RWPE2 (cell line): ENCODE measurements at places on chromosomes 1 and 21.
A peak's percentile ranks its signal among the peaks of the same experiment; 100 is the strongest.

- DNase-seq, result no peak
These were observed 94.8 kb upstream of the KIAA0040 start for GRCh38 chr1:175287377-175287776.

- DNase-seq, result no peak
These were observed 9.7 kb upstream of the TFF3 start for GRCh38 chr21:42324896-42325295.

DNA sequence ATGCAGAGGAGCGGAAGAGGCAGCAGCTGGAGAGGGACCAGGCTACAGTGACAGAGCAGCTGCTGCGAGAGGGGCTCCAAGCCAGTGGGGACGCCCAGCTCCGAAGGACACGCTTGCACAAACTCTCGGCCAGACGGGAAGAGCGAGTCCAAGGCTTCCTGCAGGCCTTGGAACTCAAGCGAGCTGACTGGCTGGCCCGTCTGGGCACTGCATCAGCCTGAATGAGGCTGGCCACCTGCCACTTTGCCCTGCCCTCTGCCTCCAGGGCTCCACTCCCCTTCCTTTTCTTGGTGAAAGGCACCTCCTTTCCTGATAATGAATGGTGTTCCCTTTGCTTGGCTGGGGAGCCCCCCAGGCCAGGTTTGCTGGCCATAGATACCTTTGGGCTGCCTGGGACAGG, 3.3 kb upstream of the HMGN2 start:
- no peak for DNase-seq

DNA sequence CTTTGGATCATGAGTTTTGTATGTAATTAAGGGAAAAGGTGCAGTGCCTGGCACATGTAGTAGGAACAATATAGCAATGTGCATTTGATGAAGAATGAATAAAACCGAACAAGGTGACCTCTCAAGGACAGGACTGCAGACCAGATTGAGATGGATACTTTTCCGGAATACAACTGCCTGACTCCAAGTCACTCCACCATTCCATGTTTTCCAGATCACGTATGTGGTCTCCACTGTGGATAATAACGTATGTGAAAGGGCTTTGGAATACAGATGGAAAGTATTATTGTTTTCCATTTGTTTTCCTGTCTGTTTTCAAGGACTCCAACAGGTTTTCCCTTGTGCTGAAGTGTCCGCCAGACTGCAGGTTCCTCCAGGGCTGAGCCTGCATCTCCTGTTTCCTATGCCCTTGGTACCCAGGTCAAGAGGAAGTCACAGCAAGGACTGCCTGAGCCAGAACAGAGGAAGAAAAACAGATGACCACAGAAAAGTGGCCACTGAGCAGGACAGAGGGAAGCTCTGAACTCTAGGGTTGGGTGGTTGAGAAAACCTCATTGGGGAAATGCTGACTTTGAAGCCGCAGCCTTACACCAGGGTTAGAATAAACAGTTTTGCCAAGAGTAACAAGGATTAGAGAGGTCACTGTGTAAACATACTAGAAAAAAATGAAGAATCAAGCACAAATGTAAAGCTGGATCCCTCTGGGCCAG, 4.0 kb downstream of the CFAP45 start:
- peak; percentile 4 for DNase-seq

- DNase-seq, result no peak
These were observed 918.1 kb upstream of the TMPRSS15 start for GRCh38 chr21:19321688-19322087.

- DNase-seq, result no peak
These were observed 5.3 kb downstream of the CLCA2 start for GRCh38 chr1:86429122-86429725.

DNA sequence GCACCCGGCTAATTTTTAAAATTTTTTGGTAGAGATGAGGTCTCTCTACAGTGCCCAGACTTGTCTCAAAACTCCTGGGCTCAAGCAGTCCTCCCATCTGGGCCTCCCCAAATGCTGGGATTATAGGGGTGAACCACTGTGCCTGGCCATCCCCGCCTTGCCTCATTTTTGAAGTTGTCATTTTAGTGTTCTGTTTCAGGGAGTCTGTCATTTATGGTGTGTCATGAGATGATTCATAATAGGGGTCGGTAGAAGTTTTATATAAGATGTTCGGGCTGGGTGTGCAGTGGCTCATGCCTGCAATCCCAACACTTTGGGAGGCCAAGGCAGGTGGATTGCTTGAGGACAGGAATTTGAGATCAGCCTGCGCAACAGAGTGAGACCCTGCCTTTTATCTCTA, 8.5 kb downstream of the PRCC start:
- no peak for DNase-seq

DNA sequence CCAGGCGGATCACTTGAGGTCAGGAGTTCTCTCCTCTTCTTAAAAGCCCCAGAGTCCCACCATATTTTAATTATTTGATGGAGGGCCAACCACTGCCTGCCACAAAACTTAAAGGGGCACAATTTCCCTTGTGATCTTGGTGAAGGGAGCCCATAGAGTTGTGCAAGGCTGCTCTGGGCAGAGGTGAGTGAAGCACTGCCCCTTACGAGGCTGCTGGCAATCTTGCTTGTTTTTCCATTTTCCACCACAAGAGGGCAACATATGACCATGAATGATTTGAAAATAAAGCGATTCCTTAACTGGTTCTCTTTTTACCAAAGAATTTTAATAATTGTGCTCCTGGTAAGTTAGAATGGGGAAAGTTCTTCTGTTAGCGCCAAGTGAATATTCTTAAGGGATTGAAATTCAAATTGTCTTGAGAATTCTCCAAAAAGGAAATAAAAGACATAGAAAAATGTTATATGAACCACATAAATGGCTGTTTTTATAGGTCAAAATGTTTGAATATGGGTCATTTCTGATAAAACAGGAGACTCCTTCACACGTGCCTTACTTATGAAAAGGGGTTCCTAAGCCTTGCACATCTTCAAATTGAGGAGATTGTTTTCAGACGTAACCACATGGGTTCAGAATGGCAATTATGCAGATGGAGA, 22.7 kb downstream of the PGM1 start:
- no peak for DNase-seq

DNA sequence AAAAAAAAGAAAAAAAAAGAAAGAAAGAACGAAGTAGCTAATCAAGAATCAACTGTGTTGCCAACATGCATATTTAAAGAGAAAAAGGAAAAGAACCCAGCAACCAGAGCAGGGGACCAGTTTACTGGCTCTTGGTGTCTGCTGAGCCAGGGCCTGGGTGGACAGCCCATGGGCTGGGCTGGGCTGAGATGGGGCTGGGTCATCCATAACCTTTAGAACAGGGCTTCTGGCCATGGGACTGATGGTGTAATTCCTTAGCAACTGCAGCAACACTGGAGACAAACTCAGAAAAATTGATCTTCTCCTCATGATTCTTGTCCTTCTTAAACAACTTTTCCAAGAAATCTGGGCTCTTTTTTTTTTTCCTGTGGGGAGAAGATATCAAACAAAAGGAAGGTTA, 10.5 kb downstream of the S100A7A start:
- no peak for DNase-seq

- peak; percentile 11 for DNase-seq
These were observed 57.8 kb downstream of the WNT9A start for GRCh38 chr1:227889863-227890405.

GRCh38 chr1:94055459-94056122, 65.4 kb downstream of the ABCA4 start:
- DNase-seq, result no peak

GRCh38 chr1:230987448-230987847, 8.6 kb downstream of the ARV1 start:
- no peak for DNase-seq

- DNase-seq, result no peak
These were observed 4.4 kb downstream of the C1orf167 start for GRCh38 chr1:11766429-11766776.

- no peak for DNase-seq
These were observed 542.0 kb downstream of the NUF2 start for GRCh38 chr1:163863731-163864130.

GRCh38 chr1:64969305-64970046, 3.1 kb upstream of the JAK1 start:
- DNase-seq, result no peak

DNA sequence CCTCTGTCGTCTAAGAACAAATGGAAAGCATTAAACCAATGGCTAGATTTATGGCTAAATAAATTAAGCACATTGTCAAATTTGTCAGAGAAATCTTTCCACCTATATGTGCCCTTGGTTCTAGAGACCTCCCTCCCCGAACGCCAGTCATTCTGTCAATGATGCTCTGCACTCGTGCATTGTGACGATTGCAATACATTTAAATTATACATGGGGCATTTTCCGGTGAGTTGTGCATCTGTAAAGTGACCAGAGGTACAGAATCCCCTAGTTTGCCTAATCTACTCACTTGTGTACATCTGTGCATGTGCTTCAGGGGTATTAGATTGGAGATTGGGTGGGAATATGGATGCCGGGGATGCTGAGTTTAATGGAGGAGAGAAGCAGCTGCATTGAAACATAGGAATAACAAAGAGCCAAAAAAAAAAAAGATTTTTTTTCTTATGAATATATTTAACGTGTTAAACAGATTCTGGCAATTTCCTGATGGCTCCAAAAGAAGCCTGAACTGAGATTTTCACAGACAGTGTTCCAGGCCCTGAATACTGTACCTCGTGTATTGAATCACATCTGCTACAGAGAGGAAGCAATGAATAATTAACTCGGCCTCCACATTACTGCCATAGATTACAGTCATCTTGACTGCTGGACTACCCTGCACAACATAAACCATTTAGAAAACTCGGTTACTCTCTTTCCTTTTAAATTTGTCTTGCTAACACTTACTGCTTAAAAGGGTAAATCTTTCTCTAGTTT, 149.0 kb upstream of the C1orf87 start:
- no peak for DNase-seq

GRCh38 chr1:154752273-154753030, 117.6 kb downstream of the KCNN3 start:
- no peak for DNase-seq

- DNase-seq, result no peak
These were observed 139.5 kb upstream of the SAMSN1 start for GRCh38 chr21:14685568-14685967.

DNA sequence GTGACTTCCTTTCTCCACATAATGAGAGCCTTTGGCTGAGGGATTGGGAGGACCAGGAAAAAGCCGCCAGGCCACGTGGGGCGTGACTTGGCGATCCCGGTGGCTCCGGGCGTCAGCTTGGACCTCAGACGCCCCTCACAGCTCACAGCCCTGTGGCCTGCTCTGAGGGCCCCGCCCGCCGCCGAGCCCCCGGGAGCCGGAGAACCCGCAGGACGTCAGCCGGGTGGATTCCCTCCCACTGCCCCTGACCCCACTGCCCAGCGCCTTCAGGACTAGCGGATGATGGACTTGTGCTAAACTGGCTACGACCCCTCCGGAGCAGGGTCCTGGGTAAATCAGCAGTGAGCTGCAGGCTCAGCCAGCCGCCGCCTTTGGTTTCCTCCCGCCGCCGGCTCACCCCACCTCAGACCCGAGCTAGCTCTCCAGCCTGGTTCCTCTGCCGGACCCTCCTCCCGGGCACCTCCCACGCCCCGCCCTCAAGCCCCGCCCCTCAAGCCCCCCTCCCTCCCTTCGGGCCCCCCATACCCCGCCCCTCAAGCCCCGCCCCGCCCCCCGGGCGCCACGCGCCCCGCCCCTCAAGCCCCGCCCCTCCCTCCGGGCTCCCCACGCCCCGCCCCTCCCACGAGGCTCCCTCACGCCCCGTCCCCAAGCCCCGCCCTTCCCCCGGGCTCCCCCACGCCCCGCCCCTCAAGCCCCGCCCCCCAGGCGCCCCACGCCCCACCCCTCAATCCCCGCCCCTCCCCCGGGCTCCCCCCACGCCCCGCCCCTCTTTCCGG, 10.0 kb upstream of the FAAP20 start:
- DNase-seq, result no peak

DNA sequence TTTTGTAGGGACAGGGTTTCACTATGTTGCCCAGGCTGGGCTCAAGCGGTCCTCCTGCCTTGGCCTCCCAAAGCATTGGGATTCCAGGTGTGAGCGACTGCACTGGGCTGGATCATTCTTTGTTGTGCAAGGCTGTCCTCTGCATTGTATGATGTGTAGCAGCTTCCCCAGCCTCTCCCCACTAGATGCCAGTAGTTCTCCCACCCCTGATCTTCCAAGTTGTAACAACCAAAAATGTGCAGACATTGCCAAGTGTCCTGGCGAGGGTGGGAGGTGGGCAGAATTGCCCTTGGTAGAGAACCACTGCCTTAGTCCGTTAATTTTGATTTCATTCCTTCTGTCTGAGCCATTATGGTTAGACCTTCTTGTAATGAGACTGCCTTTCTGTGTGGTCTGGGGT, 7.2 kb downstream of the GALNT2 start:
- DNase-seq, result no peak

- DNase-seq, result no peak
These were observed 59.8 kb upstream of the PLXNA2 start for GRCh38 chr1:208303743-208304712.

GRCh38 chr21:45736690-45737484, 93.4 kb downstream of the PCBP3 start:
- DNase-seq, result no peak

GRCh38 chr1:161738627-161739287, 10.8 kb upstream of the DUSP12 start:
- no peak for DNase-seq

DNA sequence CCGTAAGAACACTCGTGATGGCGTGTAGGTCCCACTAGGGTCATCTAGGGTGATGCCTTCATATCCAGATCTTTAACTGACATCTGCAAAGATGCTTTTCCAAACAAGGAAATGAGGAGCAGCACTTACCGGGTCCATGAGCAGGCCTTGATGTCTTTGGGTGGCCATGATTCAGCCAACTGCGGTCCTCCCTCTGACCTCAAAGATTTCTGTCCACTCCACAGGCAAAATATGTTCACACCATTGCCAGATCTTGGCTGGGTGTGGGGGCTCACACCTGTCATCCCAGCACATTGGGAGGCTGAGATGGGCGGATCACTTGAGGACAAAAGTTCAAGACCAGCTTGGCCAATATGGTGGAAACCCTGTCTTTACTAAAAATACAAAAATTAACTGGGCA, 18.2 kb downstream of the TRPM2 start:
- no peak for DNase-seq

DNA sequence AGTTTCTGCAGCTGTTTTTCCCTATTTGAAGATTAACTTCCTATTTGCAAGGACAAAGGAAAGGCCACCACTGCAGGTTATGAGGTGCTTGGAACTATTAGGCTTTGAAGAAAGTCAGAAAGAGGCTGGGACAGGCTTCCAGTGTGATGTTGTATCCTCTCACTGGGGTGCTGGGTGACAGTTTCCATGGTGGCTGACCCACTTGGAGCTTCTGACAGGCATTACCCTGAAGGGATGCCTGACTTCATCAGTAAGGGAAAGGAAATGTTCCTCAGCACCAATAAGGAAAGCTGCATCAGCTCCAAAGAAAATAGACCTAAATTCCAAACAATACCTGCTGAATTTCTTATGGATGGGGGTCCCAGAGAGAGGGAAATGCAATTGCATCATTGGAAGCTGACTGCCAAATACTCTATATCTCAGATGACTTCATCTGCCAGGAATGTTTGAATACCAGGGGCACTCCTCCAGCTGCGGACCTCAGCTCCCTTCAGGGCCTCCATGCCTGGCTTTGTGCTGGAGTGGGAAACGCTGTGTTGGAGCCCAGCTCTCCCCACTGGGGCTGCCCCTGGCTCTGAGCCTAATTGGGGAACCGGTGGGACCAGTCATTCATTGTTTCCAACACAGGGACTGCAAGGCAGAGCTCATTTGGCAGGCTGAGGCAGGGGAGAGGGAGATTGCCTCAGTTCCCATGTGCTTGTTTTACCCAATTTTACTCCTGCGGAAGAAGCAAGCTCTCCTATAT, 76.6 kb downstream of the RGL1 start:
- peak; percentile 75 for DNase-seq
